ENCODE measurements at places on chromosomes 7 and 10.

DNA sequence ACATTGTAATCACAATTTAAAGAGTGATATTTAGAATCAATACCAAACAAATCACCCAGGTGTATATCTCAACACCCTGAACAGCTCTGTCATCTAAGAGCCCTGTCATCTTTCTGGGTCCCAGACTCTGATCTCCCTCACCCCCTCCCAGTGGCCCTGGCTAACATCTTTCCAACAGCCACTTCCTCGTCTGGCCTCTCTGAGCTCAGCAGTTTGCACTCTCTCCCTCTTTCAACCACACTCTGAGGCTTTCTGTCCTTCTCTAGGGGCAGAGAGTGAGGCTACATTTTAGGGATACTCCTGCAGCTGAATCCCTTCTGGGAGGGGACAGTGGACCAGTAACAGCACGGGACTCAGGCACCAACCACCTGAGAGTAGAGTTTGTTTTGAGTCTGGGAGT is 17.1 kb upstream of the PRRT4 start:
- DNase-seq, result no peak

DNA sequence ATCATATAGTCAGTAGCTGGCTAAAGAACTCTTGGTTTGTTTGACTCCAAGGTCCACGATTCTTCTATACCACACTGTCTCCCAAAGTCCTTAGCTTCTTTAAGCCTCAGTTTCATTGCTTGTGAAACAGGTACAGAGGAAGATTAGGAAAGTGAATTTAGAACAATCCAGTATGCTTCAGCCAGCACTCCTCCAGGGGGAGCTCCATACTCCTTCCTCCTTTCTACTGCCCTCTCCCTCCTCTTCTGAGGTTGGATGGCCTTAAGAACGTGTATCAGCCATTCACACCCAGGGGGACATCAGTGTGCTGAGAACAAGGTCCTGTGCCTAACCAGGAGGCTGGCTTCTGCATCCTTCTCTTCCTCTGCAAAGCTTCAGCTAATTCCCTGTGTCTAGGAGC is 54.8 kb upstream of the CALD1 start:
- no peak for DNase-seq

GRCh38 chr7:100119072-100119969 is at the start of the genes CNPY4 and TAF6:
Gene CNPY4, plus strand, starts transcription at chr7:100119634. Its CDS starts 111 bp downstream, at chr7:100119745.
Gene TAF6, minus strand, starts transcription at chr7:100119358. Its CDS starts 5,149 bp downstream, at chr7:100114209.
- peak; percentile 96 for DNase-seq

- DNase-seq, result no peak
Observed at GRCh38 chr7:29071203-29071874, 75.0 kb downstream of the CPVL start.

DNA sequence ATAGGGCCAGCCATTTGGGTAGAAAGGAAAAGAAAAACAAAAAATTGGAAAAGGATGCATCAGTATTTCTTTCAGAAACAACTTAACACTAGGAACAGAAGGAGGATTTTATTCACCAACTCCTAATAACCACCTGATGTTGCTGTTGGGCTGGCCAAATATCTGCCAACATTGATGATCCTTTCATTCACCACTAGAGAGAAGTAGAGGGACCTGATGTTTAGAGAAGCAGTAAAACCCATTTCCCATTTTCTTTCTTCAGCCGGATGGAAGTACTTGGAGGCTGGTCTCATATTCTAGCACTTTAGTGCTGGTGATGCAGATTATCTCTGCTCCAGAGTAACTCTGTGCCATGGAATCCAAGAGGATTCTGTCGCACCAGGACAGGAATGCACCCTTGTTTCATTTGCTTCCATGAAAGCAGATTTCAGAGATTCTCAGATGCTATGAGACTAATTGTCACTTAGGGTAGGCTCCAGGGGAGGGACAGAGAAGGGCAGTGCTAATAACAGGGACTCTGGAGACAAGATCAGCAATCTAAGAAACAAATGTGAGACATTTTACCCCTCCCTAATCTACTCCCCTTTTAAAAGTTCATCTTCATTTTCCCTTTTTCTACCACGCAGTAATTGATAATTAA is 3.1 kb downstream of the KLLN start:
- no peak for DNase-seq

- DNase-seq, result no peak
Observed at GRCh38 chr10:69123306-69123746, 652 bp upstream of the VPS26A start.

- DNase-seq, result no peak
Observed at GRCh38 chr7:115047958-115048720, 126.2 kb downstream of the MDFIC start.

DNA sequence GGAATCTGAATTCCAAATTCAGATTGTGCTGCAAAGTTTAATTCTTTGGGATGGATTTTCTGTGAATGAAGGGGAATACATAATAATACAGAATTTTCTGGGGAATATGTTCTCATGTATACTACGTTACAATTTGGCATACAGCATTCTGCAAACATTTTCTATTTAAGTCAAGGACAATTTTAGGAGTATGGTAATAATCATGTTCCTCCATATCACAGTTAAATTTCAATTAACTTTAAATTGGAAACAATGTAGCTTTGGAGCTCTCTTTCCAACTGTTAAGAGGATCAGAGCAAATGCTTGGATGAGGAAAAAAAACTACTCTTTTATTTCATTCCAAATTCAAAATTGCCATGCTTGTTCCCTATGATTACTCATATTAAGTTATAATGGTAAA is 217.5 kb downstream of the JAZF1 start:
- no peak for DNase-seq

DNA sequence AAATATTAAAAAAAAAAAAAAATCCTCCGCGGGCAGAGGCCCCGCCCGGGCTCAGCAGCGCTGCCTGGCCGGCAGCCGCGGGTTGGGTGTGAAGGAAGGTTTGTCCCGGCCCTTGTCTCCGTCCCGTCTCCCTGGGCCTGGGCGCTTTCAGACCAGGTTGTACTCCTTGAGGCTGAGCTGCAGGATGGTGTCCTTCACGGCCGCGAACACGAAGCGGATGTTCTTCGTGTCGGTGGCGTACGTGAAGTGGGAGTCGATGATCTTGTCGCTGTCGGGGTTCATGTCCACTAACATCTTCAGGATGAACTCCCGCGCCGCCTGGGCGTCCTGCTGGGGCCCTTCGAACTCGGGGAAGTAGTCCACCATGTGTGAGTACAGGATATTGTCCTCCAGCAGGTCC is 123.7 kb upstream of the KCTD7 start:
- no peak for DNase-seq

DNA sequence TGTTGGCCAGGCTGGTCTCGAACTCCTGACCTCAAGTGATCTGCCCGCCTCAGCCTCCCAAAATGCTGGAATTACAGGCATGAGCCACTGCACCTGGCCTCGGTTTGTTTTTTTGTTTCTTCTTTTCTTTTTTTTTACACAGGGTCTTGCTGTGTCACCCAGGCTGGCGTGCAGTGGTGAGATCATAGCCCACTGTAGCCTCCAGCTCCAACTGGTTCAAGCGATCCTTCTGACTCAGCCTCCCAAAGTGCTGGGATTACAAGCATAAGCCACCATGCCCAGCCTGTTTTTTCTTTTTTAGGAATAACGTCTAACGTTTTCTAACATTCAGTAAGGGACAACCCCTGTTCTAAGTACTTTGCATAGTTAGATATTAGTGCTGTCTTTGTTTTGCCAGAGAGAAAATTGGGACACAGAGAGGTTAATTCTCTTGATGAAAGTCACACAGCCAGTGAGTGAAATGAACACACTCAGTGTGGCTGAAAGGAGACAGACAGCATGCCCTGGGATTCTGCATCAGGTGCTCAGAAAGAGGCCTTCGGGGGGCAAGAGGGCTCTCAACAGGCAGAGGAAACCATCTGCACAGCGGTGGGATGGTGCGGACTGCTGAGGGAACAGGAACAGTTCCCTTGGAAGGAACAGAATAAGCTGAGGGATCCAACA is 4.3 kb downstream of the LIMK1 start:
- DNase-seq, result no peak

- no peak for DNase-seq
Observed at GRCh38 chr7:101669307-101669706, 40.2 kb upstream of the MYL10 start.

GRCh38 chr10:101762736-101763135 is 13.2 kb downstream of the FGF8 start:
- DNase-seq, result no peak

- DNase-seq, result no peak
Observed at GRCh38 chr7:151700586-151701165, 176.2 kb downstream of the PRKAG2 start.

DNA sequence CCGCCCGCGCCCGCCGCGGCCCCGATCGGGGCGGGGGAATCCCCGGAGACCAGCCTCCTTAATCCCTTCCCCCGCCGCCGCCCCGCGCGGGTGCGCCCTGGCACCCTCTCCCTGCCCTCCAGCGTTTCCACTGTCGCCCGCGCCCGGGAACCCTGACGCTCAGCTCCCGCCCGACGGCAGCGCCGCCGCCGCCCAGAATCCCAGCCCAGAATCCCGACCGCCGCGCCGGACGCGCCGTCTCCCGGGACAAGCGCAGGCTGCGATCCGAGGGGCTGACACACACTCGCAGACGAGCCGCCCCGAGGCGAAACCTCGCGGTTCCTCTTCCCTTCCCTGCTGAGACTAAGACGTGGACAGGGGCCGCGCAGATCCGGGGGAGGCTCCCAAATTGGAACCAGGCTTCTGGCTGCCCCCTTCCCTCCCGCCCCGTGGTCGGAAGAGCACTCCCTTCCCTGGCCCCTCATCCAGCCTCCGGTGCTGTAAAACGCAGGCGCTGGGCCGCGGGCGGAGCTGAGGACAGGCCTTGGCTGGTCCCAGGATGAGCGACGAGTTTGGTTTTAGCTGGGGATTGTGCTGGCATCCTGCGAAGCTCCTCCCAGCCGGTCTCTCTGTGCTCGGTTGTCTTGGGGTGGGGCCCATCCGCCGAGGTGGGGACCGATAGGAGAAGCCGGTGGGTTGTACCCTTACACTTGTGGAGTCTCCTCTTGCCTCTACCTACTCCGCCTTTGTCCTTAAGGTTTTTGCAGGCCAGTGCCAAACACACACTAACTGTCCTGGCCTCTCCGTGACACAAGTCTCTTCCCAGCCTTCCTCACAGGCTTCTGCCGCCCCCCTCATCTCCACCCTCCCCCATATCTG is 1.1 kb downstream of the MARVELD1 start:
- DNase-seq, result peak; percentile 86

DNA sequence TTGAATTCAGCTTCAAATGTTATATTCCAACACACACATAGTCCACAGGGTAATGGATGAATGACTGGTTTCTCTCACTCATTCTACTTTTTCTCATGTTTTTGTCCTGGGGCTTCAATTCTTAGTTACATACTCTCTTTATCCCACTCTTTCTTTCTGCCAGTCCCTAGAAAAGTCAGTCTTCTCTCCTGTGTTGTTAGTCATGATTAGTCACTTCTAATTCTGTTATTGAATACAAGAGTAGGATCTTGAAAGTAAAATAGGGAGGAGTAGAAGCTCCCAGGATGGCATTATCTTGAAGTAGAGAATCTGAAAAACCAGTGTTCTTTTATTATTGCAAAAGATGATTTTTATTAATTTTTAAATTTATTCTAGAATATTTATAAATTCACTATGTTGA is 45.5 kb upstream of the CALCR start:
- DNase-seq, result no peak

GRCh38 chr10:15290671-15291070 is 80.4 kb downstream of the FAM171A1 start:
- DNase-seq, result no peak

DNA sequence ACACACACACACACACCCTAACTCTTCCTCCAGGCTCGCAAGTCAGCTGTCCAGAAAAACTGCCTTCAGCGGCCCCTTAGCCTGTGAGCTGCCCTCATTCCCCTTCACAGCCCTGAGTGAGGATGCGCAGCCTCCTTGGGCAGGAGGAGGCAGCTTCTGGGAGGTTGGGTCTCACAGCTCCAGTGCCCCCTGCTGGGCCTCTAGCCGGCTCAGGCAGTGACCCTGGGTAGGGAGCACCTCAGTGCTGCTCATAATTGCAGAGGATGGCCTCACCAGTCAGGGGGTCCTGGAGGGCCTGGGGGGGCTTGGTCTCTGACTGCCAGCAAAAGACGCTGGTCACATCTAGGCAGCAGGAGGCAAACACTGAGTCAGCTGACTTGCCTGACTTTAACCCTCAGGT is 43.7 kb downstream of the ZNF273 start:
- DNase-seq, result no peak

GRCh38 chr7:139949629-139950028 is 113.1 kb downstream of the PARP12 start:
- no peak for DNase-seq

GRCh38 chr10:100531761-100532160 is 2.1 kb upstream of the NDUFB8 start:
- DNase-seq, result no peak

DNA sequence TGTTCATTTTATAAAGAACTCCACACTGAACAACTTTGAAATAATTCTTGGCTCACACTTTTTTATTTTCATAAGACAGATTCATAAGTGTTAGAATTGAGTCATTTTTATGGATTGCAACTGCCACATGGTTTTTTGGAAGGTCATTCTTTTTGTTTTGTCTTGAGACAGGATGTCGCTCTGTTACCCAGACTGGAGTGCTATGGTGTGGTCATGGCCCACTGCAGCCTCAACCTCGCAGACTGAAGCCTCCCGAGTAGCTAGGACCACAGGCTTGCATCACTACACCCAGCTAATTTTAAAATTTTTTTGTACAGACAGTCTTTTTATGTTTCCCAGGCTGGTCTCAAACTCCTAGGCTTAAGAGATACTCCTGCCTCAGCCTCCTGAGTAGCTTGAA is 20.3 kb downstream of the BMS1 start:
- DNase-seq, result no peak

- DNase-seq, result no peak
Observed at GRCh38 chr7:78345979-78346378, 547.4 kb downstream of the PHTF2 start.

- DNase-seq, result no peak
Observed at GRCh38 chr10:19638182-19638895, 177.9 kb upstream of the PLXDC2 start.

DNA sequence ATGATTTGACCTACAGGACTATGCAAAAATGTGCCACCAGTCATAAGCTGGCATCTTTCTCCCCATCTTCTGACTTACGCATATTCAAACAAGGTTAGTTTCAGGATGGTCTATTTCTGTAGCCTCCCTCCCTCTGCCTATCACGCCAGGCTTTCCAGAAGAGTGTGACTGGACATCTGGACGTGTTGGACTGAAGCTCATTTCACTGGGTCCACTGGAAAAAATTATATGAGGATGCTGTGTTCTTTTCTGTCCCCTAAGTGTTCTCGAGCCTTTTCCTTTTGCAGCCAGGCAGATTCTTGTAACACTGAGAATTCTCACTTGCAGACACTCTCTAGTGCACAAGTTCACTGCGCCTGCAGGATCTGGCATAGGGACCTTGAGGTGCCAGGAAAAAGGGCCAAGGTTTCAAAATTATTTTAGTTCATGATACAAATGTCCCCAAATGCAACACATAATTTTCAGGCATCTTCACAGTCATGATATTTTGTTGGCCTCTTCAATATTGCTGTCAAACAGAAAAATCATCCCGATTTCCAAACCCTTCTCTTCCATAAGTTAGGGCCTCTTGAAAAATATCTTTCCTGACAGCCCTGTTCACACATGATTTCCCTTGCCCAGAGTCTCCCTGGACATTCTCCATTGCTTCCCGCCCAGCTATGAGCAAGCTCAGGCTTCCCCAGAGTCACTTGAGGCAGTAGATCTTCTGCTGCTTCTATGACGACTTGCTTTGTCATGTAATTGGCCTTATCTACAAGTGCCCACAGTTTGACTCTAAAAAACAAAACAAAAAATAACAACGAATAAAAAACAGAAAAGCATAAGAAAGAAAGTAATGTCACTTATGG is 170.4 kb downstream of the BMPER start:
- DNase-seq, result no peak

GRCh38 chr7:112347088-112347487 is 103.2 kb upstream of the IFRD1 start:
- DNase-seq, result no peak
